ENCODE measurements at places on chromosomes 12 and 14. TPM values are rescaled to one million over a fixed set of nuclear protein-coding genes. Genes with fewer than 3 reads are reported as not detected.
A peak's percentile ranks its signal among the peaks of the same experiment; 100 is the strongest.

DNA sequence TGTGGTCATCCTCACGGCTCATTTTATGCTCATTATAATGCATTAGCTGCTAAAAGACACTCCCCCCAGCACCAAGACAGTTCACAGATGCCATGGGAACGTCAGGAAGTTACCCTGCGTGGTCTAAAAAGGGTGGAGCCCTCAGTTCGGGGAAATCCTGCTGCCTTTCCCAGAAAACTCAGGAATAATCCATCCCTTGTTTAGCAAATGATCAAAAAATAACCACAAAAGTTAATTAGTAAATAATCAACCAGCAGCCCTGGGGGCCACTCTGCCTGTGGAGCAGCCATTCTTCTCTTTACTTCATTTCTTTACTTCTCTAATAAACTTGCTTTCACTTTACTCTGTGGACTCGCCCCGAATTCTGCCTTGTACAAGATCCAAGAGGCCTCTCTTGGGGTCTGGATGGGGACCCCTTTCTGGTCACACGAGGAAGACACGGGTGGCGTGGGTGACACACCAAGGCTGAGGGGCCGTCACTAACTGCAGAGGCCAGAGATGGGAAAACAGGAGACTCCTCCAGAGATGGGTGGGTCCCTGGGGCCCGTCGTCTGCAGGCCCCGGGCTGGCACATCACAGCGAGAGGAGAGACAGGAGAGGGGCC, 65.5 kb downstream of the NOC4L start:
- no peak for DNase-seq

GRCh38 chr14:34219661-34220377, 242.2 kb downstream of the SPTSSA start:
- DNase-seq = no peak

DNA sequence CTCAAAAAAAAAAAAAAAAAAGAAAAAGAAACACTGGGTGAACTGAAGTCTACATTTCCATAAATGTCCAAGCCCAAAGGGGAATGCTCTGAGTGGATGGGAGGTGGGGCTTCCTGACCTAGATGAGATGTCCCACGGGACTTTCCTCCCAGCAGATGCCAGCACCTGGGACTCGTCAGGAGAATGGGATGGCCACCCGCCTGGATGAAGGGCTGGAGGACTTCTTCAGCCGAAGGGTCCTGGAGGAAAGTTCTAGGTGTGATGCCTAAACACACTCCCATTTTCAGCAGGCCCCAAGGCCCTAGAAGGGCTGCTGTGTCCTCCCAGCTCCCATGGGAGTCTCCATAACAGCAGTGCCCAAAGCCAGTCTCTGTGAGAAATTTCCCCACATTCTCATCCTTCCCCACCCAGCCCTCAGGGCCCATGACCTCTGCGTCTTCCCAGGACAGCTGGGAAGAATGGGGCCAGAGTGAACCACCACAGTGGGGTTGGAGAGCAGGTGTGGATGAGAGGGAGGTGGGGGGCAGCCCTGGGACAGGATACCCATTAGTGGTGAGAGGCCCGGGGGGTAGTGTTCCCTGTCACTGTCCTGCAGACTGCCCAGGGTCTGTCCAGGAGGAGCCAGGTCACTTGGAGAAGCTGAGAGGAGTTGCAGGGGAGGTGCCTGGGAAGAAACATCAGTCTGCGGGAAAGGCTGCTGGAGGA, 7.1 kb upstream of the CPNE6 start:
- peak; percentile 18 for DNase-seq

Gene PLEK2
- total RNA-seq = 4.2 TPM

DNA sequence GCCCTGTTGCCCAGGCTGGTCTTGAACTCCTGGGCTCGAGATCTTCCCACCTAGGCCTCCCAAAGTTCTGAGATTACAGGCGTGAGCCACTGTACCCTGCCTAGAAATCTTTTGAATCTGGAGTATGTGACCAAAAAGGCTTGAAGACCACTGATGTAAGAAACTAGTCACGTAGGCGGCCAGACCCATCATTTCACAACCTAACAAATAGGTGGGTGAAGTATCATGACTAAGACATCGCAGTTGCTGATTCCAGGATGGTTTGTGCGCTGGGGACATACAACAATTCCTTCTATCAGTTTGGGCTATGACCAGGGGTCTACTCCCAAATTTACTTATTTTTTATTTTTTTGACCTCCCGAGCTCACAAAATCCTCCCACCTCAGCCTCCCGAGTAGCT, 11.8 kb upstream of the CDK2AP1 start:
- DNase-seq = no peak

Gene FAIM2
- 1.8 TPM for total RNA-seq

Gene TMEM233
- 1.1 TPM for total RNA-seq

Gene PROX2
- total RNA-seq = 0.08 TPM

Gene SLC39A9
- 66.4 TPM for total RNA-seq

Gene KRT78
- not detected for total RNA-seq

GRCh38 chr12:25960143-25960542, 1.7 kb downstream of the RASSF8 start:
- no peak for DNase-seq

- peak; percentile 22 for DNase-seq
Measured at GRCh38 chr14:100333827-100334226, 10.7 kb downstream of the SLC25A47 start.

Gene KRT73
- total RNA-seq = not detected

DNA sequence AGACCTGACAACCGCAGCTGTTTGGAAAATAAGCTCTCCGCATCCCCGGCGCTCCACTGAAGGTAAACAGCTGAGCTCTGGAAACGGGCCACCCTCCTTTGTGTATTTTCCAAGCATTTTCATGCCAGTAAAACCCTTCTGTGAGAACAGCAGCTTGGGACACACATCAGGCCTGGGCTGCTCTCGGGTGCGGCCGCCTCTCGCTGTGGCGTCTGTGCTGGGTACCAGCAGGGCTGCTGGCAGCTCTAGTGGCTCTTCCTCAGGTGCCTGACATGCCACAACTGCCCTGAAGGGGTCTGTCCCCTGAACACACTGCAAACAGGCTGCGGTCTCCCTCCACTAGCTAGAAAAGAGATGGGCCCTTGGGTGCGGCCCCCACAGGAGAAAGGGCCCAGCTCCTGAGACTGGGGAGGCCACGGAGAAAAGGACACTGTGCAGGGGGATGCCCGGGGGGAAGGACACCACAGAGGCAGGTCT, 96.3 kb downstream of the ITPK1 start:
- DNase-seq = no peak

- no peak for DNase-seq
Measured at GRCh38 chr12:47903151-47903611, 1.6 kb downstream of the VDR start.

Data from left lung (tissue), 14 donors.